ENCODE measurements at places on chromosomes 1 and 21.

GRCh38 chr1:35863136-35863535 is 19.9 kb upstream of the AGO1 start:
- DNase-seq: no peak

DNA sequence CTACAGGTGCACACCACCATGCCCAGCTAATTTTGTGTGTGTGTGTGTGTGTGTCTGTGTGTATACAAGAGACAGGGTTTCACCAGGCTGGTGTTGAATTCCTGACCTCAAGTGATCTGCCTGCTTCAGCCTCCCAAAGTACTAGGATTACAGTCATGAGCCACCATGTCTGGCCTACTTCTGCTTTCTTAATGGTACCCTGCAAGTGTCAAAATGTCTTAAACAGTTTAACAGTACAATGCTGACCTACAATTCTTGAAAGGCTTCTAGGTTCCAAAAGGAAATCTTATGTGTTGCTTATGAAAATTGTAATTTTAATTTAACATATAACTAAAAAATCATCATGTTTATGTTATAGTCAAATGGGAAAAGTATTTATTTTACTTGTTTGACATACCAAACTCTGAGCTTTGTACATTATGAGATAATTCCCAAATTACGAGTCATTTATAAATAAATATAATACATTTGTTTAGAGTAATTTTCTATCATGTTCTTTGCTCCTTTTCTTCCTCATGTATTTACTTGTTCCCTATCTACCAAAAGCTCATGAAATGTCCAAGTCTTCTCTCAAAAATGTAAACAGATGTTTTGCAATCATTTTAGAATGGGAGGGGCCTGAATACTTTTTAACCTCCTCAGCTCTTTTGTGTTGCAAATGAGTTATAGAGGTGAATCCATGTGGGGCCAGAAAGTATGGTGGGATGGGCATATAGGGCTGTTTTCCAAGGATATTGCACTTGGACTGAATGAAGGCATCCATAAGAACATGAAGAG is 8.4 kb upstream of the VCAM1 start:
- no peak for DNase-seq

DNA sequence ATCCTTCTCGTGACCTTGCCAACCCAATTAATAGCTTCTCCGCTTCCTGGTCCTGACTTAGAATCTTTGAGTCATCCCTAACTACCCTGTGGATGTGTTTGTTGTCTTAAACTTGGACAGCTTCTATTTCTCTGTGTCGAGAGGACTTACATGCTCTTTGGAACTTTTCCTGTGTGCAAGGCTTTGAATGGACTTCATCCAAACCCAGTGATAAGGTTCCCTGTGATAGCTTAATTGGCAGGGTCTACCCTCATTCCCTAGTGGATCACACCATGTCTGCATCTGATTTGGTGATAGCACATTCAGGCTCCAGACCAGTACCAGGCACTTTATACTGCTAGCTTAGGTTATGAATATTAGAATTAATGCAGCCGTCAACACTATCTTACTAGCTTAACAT is 378.2 kb upstream of the KAZN start:
- DNase-seq: no peak

DNA sequence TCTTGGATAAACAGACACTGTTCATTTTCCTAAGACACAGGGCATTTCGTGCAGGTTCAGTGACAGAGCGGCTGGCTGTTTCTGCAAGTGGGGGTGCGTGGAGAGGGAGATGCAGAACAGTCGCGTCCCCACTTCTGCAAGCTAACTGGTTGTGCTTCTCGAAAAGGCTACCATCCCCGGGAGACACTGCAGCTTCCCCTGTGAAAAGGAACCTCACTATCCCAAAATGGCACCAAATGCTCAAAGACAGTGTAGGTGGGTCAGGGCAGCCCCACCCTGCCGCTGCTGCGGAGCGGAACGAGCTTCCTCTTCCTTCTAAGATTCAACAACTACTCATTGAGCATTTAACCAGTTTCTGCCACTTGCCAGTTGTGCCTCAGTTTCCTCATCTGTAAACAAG is 19.2 kb upstream of the BACE2 start:
- DNase-seq: no peak

Measured in activated CD4-positive, alpha-beta T cell treated with anti-CD3 and anti-CD28 coated beads, Interleukin-2, amount 50 U/mL, for 16 hours (primary cell).